Stimulated activated CD8-positive, alpha-beta memory T cell treated with anti-CD3 and anti-CD28 coated beads, Interleukin-12 subunit alpha, Interleukin-12 subunit beta, amount 100 ng/mL, for 4 hours (primary cell): ENCODE measurements at places on chromosomes 12 and 14.

DNA sequence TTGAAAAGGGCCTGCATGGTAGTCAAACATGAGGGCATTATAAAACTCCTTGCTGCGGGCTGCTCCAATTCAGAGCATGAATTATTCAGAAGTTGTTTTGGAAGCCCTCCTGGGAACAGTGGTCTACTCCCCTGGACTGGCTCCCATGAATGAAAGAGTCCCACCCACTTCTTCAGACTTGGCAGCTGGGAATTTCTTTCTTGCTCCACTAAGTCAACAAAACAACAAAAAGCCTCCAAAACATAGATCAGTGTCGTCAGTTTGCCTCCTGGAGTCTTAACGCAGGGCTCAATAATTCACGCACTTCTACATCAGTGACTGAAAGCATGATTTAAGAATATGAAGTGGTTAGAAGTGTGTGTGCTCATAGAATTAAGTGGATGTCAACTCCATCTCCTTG lies 37.9 kb downstream of the AKAP6 start:
- DNase-seq: no peak

DNA sequence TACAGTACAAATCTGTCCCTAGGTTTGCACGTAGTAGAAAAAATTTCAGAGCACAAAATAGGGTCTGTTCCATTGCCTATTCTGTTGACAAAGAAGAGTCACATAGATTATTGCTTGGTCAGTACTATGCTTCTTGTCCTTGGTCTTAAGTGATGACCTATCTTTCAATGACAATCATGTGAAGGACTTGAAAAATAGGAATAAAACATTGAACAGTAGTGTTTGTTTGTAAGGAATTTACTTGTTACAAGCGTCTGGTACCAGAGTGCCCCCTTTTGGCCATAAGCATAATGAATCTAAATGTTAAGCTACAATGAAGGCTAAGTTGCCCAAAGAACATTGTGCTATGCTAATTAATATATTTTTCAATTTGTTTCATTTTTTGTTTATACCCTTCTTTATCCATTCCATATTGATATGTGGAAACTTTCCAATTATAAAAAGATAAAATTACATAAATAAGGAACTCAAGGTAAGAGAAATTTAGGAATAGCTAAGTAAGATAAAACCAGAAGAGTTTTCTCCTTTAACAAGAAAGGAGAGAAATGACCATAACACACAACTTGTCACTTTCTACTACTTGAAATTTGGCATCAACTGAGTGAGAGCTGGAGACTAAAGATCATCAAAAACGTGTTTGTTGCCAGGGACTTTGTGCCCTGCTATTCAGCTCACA lies 204.7 kb downstream of the EPS8 start:
- DNase-seq: no peak

DNA sequence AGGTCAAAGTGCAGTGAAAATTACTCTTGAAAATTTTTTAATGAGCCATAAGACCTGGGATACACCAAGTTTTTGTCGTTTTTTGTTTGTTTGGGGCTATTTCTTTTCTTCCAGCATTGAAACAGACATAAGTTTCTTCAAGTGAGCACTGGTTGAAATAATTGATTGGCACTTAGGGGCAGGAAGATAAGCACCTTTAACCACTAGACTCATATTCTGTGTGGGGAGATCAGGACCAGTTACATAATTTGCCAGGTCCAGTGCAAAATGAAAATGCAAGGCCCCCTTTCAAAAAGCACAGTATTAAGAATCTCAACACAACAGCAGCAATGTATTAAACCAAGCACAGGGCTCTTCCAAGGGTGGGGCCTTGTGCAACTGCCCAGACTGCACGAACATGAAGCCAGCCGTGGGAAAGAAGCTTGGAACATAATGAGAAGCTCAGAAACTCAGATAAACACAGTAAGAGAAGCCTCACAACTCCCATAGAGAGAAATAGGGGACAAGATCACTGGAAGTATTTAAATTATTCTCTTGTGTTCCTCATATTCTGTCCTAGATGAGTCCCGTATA lies 3.2 kb upstream of the TCP11L2 start:
- no peak for DNase-seq

DNA sequence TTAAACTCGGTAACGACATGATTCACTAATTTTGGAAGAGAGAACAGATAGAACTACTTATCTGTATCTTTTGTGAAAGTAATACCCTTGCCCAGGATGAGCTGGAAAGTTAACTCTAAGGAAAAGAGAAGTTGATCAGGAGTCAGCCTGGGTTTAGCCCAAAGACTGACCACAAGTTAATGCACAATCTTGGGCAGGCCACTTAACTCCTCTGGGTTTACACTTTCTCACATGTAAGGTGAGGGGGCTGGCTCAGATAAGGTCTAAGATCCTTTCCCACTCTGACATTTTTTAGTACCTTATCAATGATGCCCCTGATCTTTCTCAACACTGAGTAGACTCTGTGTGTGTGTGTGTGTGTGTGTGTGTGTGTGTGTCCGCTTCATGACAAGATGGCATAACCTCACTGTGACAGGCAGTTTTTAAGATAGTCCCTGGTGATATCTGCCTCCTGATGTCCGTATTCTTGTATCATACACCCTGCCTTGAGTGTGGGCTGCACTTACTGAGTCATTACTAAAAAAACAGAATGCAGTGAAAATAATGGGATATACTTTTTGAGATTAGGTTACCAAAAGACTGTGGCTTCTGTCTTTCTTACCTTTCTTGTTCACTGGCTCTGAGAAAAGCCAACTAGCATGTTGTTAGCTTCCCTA lies 56.2 kb upstream of the CCDC198 start:
- DNase-seq: no peak

DNA sequence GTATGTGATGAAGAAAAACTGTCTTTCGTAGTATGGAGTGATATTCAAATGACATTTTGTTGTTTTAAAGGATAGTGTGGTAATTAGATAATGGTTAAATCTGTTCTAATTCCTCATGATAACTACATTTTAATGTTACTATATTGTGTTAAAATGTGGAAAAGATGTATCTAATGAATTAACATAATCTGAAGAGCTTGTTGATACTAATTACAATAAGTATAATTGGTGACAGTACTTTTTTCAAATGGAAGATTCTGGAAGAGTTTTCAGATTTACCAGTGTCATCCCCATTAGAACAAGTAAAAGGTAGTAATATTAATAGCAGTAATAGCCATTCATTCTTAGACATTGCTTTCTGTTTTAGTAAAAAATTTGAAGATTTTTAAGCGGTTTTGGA lies 37.6 kb downstream of the CAND1 start:
- no peak for DNase-seq

DNA sequence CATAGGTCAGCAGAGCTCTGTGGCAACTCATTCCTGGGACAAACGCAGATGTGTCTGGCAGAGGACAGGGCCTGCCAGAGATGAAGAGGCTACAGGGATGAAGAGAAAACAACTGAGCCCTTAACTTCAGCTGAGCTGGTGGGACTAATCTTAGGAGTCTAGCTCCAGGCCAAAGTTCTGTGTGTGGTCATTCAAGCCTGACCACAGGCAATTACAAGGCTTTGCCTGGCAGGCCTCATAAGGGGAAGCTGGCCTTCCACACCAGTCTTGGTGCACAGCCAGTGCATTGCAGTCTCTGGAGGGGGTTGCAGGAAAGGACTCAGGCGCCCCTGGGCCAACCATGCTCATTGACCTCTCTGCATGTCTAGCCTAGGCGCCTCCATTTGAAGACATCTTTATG lies 127.6 kb upstream of the DAAM1 start:
- no peak for DNase-seq

- no peak for DNase-seq
Measured at GRCh38 chr14:76699939-76700590, 61.2 kb upstream of the VASH1 start.

DNA sequence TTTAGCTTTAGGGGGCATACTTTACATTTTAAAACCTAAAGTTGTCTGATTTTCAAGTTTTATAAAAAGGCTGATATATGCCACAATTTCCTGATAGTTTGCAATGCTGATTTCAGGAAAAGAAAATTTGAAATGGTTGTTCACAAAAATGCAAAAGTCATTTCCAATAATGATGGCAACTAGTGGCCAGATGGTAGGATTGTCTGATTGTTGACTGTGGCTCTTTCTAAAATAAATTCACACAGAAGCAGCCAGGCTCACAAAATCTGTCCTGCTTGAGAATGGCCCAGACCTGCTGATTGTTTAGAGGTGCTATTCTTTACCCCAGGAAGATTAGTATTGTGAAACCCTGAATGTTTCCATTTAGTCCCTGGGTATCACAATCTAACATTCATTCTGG lies 220.3 kb downstream of the NELL2 start:
- no peak for DNase-seq

- no peak for DNase-seq
Measured at GRCh38 chr12:118429688-118430383, 53.5 kb downstream of the SUDS3 start.

DNA sequence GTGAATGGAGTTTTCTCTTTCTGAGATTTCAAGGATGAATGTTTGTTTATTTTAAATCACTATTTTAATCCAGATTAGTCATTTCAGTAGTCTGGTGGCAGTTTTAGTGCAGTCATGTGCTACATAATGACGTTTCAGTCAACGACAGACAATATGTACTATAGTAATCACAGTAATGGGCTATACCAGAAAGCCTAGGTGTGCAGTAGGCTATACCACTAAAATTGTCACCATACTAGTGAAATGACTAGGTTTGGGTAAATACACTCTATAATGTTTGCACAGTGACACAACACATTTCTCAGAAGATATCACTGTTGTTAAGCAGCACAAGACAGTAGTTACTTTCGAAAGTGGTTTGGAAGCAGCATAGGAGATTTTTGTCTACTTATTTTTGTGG lies 203.1 kb downstream of the ETNK1 start:
- no peak for DNase-seq

DNA sequence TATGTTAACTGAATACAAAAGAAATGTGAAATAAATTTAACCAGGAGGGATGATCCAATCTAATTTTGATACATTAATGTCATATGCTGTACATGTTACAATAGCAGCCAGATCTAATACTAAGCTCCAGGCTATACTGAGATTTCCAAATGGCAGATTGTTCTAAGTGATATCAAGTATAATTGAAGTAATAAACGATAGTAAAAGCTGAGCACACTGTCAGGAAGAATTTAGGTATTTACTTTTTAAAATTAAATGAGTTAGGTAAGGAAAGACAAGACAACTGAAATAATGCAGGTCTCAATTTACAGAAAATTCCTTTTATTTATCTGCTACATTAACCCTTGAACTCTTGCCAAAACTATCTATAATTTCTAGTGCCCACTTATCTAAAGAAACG lies 39.9 kb downstream of the INSM2 start:
- no peak for DNase-seq

DNA sequence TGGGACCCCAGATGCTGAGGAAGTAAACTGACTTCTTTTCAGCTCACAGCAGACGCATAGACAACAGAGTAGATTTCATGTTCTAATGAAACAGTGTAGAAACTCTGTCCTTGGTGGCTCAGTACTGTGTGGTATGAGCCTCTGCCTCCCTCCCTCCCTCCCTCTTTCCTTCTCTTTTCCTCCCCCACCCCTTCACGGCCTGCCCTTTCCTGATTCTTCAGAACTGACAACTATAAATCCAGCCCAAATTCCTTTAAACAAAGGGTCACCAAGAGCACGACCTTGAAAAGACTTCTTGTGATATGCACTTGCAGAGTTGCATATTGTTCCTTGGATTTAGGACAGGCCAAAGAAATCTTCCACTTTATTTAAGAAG lies 164.0 kb downstream of the ETV6 start:
- no peak for DNase-seq

DNA sequence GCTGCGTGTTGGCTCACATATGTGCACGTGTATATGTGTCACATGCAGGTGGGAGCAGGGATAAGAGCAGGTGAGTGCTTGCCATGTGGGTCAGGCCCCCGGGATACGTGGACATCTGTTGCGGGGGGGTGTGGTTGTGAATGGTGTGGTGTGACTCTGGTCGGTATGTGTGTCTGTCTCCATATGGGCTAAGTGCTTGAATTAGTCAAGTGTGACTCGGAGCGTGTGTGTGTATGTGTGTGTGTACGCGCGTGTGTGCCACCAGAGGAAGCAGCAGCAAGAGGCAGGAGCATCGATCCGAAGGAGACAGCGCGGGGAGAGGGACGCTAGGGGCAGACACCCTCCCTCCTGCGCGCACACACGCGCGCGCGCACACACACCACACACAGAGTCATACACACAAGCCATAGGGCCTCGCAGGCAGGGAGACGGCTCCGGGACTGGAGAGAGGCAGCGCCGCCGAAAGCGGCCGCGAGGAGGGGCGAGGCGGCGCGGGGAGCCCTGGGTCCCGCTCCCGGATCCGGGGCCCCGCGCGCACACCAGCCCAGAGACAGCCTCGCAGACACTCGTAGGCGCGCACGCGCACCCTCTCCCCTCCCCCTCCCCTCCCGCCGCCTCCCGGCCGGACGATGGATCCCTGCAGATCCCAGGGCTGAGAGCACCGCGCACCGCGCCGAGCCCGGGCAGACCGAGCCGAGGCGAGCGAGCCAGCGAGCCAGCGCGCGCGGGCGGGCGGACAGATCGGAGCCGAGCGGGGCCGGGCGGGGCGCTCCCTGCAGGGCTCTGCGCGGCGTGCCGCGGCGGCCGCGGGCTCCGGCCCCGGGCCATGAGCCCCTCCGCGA lies at the start of gene ASIC1:
Gene ASIC1, plus strand, starts transcription at position 597 of the 842 bp plus-strand sequence. CDS start 1,171 bp downstream, outside the sequence.
- peak; percentile 21 for DNase-seq

DNA sequence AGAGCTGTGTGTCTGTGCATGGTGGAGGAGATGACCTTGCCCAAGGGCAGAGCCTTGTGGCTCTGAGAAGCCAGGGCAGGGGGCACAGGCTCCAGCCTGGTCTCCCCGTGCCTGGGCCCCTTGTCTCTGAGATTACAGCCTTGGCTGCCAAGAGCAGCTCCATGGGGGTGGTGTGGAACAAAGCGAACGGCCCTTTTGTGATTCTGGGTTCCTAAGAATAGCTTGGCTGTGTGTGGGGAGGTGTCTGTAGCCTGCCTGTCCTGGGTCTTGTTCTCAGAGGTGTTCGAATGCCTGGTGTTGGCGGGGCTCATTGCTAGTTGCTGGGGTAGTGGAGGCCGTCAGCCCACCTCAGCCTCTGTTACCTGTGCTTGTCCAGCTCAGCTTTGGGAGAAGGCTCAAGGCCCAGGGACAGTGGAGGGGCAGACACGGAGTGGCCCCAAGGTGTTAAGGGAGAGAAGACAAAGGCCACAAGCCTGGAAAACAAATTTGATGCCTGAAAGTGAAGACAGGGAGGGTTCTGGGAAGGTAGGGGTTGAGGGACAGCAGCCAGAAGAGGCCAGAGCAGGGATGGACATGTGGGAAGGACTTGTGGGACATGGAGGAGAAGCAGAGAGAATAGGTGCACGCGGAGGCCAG lies 7.4 kb upstream of the MYH7 start:
- DNase-seq: no peak

DNA sequence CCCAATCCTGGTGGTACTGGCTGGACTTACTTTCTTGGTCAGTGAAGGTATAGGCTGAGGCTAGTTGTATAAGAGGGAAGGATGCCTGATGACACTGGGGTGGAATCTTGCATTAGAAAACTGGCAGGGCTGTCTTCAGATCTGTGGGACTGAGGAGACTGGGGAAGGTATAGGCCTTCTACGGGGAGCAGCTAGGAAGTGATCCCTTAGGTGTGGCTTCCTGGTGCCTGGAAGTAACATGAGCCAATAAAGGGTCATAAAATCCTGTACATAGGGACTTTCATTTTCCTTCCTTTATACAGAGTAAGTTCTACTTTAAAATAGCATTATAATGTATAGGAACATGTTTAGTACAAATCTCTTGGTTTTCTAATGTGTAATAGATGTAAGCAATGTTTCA lies 716.8 kb downstream of the LRFN5 start:
- no peak for DNase-seq
